ENCODE measurements at places on chromosomes 3 and 15.

DNA sequence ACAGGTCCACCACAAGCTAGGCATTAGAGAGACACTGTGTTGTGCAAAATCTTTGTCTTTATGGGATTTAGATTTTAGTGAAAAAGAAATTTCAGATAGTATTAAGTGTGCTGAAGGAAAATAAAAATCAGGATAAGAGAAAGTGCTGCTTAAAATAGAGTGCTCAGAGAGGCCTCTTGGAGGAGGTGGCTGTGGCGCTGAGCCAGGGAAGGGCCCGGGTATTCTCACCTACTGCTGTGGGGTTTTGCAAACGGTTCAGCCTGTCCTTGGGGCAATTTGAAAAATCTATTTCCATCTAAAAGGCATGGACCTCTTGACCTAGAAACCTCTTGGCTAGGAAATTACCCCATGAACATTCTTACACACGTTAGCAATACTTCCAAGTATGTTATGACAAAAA, 267.7 kb downstream of the TJP1 start:
- DNase-seq = no peak

DNA sequence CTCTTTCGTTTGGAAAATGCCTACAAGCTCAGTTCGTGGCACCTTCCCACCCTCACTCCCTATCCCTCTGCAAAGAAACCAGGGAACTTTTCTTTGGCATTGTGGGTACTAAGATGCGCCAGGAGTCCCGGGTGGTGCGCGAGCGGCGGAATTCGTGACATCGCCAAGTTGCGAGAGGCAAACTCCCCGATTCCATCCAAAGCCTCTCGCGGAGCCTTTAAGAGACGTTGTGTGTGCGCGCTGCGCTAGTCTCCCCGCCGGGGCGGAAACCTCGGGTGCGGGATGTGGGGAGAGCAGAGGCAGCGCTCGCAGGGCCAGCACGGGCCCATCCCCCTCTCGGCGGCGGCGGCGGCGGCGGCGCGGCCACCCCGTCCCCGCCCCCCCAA, 443 bp upstream of the NR2F2 start:
- no peak for DNase-seq

GRCh38 chr3:37806505-37807200, 55.0 kb upstream of the CTDSPL start:
- DNase-seq = no peak

DNA sequence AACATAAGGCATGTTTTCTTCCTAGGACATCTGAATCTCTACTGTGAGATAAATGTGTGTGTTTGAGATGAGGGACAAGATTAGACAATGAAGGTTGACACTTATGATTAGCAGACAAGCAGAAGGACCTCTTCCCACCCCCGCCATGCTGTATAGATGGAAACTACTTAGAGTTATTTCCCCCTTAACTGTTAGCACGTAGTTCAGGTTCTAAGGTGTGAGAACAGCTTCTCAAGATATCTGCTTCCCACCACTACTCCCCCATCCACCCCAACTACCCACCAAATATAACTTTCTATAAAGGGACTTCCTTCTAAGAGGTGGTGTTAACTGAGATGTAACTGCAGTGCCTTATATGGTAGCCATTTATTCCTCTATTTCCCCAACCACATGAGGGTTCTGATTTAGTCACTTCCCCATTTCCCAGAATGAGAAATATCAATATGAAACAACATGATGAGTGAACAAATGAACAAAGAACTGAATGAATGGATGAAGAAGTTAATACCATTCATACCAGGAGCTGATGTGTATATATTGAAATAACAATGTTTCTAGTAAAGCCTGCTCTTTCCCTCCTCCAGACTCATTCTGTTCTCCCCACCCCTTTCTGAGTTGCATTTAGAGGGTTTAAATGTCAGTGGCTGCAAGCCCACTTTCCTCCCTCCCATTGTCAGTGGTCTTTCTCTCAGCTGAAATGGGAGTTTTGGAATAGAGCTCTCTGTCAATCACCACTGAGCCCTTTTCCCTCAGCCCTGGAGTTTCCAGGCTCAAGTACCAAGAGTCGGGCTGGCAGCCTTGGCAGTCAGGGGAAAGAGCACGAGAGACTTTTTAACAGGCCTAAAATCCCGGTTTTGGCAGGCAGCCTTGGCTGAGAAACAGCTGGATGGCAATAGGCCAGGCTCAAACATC, 7.7 kb upstream of the RFTN1 start:
- DNase-seq = no peak

DNA sequence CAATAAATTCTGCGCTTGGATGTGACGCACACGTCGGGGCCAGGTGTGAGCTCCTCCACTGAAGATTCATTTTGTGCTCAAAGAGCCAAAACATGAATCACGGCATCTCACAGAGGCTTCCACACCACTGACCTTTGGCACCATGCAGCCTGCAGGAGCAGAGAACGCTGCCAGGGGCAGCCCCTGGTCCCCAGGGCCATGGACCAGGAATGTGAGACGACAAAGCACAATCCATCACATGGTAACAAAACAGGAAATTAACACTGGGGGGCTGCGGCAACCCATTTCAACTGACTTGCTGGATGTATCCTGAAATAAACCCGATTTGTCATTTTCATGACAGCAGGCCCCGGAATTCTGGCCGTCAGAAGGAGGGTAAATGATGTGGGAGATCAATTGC, 167.5 kb upstream of the IGF1R start:
- no peak for DNase-seq

GRCh38 chr15:70318594-70319465, 221.1 kb upstream of the TLE3 start:
- DNase-seq = no peak

- no peak for DNase-seq
Observed at GRCh38 chr15:44676676-44677075, 13.2 kb upstream of the SPG11 start.

- DNase-seq = no peak
Observed at GRCh38 chr3:113265231-113265630, 53.9 kb downstream of the BOC start.

- DNase-seq = no peak
Observed at GRCh38 chr3:22244761-22245521, 493.9 kb upstream of the ZNF385D start.

GRCh38 chr3:114329823-114330222, 36.0 kb downstream of the TIGIT start:
- no peak for DNase-seq
